ENCODE measurements at places on chromosomes 2 and 18.
A peak's percentile ranks its signal among the peaks of the same experiment; 100 is the strongest.

- no peak for DNase-seq
Observed at GRCh38 chr2:231152800-231153557, 28.1 kb upstream of the HTR2B start.

GRCh38 chr2:184993746-184994145 lies 395.4 kb downstream of the ZNF804A start:
- DNase-seq: no peak

GRCh38 chr2:11753886-11754699 lies 7.7 kb downstream of the LPIN1 start:
- DNase-seq: no peak

DNA sequence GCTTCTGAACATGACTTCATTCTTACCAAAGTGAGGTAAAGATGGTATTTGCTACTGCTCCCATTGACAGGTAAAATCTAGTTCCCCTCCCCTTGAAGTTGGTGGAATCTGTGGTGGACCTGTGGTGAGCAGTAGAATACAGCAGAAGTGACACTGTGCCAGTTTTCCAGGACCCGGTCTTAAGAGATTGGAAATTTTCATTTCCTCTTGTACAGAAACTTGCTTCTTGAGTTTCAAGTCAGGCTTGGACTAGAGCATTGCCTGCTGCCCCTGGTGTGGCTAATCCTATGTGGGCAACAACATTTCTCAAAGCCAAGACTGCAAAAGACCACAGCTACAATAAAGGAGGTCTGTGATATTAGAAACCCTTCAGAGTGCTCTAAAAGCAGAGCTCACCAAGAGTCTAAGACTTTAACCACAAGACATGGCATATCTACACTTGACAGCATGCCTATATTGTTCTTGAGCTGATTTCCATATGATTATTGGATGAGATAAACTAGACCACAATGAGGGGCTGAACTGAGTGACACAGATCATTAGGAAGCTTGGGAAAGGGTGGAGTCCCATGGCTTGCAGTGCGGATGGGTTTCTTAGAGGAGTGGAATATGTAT lies 458.1 kb downstream of the BCL11A start:
- DNase-seq: no peak

DNA sequence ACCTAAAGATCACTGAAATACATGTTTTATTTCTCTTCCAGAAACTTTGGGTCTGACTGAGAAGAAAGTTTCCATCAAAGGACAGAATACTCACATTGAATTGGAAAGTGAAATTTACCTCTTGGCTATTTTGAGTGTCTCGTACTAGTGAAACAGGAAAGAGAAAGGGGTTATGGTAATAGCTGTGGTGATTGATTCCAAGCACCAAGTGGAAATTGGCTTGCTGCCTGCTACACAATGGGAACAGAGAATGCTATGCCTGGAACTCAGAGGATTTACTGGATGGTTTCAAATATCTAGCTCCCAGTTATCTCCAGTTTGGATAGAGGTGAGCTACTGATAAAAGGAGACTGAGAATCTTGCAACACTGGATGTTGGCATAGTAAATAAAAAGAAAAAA lies 492.8 kb upstream of the FSIP2 start:
- no peak for DNase-seq

DNA sequence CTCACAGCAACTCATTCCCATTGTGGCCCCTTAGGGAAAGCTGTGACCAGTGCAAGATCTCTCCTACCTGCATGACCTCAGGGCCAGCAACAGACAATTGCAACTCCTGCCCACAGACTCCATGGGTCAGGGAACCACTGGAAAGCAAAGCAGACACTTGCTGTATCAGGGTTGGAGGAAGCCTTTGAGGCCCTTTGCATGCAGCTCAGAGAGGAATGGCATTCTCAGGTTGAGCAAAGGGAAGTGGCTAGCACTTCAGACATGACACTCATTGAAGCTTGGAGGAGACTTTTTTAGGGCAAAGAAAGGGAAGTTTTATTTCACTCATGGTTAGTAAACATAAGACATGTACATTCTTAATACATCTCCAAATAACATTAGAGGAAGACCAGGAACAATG lies 22.1 kb downstream of the IL1F10 start:
- DNase-seq: no peak

DNA sequence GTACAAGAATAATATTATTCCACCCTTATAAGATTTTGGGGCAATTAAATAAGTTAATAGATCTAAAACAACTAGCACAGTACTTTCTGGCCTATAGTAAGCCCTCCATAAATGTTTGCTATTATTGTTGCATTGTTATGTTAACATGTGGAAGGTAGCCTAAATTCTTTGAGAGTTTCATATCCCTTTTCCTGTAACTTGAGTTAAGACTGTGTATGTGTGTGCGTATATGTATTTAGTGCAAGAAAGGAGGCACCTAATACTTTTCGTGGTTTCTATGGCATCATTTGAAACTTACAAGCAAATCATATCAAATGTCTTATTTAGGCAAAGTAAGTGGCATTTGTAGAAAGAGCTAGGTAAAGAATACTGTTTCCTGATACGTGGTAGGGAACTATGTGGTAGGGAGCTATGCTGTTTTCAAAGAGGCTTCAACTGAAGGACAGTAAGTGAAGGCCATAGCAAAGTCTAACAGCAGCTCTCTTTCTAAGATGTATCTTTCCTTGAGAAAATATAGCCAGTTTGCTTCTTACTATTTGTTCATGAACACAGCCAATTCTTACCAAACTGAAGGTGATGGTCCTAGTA lies 36.8 kb upstream of the C2orf74 start:
- DNase-seq: no peak

GRCh38 chr2:72920318-72921087 lies 3.2 kb downstream of the EMX1 start:
- DNase-seq: no peak

DNA sequence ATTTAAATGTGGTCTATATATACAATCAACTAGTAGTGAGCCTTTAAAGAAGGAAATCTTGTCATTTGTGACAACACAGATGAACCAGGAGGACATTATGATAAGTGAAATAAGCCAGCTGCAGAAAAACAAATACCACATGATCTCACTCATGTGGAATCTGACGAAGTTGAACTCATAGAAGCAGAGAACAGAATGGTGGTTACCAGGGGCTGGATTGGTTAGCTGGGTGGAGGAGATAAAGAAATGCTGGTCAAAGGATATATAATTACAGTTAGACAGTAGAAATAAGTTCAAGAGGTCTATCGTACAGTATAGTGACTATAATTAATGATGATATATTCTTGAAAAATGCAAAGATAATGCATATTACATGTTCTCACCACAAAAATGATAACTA lies 267.9 kb downstream of the FBXO15 start:
- no peak for DNase-seq

DNA sequence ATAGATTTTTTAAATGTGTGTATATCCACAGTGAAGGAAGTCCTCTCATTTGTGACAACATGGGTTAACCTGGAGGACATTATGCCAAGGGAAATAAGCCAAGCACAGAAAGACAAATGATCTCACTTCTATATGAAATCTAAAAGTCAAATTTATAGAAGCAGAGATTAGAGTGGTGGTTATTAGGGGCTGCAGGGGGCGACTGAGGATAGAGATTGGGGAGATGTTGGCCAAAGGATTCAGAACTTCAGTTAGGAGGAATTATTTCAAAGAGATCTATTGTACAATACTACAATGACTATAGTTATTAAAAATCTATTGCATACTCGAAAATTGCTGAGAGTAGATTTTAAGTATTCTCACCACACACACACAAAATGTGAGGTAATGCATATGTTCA lies 252.4 kb upstream of the SLC39A10 start:
- no peak for DNase-seq

- no peak for DNase-seq
Observed at GRCh38 chr2:104790901-104791495, 62.9 kb upstream of the POU3F3 start.

DNA sequence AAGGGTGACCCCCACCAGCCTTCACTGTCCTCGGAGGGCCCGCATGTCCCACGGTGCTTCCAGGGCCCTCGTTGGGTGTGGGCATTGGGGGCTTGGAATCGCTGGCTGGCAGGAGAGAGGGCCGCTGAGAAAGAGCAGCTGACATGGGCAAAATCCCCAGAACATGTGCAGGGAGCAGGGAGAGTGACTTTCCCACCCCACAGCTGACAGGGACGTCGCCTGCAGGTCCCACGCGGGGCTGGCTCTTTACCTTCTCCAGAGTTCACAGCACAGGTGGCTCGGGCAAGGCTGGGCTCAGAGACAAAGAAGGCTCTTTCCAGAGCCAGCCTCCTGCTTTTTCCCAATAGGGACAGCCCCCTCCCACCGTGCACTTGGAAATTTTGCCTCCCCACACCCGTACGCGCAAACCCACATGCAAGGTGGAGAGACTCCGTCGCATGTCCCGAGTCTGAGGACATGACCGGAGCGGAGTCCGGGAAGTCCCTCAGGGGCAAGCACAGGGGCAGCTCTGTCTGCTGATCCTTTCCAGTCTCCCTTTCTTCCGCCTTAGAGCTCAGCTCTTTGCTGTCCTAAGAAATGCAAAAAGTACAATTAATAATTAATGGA lies 370.2 kb upstream of the MYT1L start:
- DNase-seq: no peak

- no peak for DNase-seq
Observed at GRCh38 chr2:177984749-177985148, 87.8 kb downstream of the PDE11A start.

GRCh38 chr18:44238454-44238853 lies 442.2 kb upstream of the SETBP1 start:
- no peak for DNase-seq

DNA sequence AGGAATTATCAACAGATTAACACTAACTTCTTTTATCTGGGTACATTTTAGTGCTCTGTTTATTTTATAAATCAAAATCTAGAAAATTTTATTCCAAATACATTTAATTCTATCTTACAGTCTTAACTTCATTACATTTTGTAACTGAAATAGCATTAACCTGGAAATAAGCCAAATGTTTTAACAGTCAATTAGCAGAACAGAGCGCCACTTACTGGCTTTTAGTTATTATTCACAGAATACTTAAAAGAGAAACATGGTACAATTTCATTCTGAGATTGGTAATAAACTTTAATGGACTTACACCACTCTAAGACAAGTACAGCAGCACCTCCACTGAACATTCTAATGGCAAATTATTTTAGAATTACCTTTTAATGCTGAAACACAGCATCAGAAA lies 38.6 kb downstream of the SS18 start:
- DNase-seq: no peak

GRCh38 chr2:112092286-112093041 lies 37.4 kb downstream of the TMEM87B start:
- DNase-seq: no peak

DNA sequence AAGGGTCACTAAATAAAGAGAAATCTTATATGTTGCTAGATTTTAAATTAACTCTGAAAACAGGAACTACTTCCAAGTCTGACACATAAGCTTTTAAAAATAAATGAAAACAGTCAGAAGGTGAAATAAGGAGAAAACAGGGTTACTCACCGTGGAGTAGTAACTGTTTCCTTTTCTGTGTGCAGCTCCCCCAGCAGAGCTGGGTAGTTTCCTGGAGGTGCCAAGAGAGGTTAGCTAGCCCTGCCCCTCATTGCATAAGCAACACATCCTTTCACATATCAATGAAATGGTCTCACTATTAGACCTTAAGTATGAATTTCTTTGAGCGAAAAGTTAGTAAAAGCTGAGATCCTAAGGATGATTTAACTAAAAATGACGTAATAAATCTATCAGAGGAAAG lies 54.0 kb upstream of the GPR75 start:
- no peak for DNase-seq

DNA sequence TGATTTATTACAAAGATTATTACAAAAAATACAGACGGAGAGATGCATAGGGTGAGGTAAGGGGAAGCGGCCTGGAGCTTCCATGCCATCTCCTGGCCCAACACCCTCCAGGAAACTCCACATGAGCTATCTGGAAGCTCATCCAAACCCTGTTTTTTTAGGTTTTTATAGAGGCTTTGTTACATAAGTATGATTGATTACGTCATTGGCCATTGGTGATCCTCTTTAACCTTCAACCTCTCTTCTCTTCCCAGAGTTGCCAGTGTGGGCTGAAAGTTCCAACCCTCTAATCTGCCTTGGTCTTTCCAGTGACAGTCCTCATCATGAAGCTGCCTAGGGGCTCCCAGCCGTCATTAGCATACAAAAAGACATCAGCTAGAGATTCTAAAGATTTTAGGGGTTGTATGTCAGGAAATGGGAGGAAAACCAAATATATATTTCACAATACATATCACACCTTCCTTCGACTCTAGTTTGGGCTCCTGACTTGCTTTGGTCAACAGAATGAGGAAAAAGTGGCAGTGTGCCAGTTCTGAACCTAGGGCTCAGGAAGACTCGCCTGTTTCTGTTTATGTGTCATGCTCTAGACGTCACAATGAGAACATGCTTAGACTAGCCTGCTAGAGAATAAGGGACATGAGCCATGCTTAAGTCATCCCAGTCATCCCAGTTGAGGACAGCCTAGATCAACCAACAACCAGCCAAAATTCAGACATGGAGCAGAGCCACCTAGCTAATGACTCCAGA lies 54.1 kb downstream of the ETAA1 start:
- DNase-seq: no peak

GRCh38 chr18:7608781-7609201 lies 41.7 kb downstream of the PTPRM start:
- no peak for DNase-seq

GRCh38 chr2:170973492-170974303 lies 44.6 kb downstream of the GORASP2 start:
- peak; percentile 63 for DNase-seq

GRCh38 chr2:11310212-11310611 lies 34.2 kb downstream of the ROCK2 start:
- DNase-seq: no peak

DNA sequence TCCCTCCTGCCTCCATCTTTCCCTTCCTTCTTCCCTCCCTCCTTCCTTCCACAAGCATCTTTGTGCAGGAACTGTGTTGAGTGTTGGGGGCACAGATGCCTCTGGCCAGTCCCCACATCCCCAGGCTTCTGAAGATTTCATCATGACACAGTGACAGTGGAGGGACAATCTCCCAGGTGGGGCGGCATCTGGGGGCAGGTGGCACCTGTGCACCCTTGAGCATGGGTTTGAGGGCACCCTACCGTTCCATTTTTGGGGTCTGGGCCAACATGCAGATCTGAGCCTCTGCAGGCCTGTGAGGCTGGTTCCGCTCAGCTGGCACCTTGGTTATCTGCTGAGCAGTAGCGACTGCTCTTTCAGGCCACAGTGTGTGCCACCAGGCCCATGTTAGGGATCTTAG lies 57.6 kb downstream of the LONRF2 start:
- no peak for DNase-seq

DNA sequence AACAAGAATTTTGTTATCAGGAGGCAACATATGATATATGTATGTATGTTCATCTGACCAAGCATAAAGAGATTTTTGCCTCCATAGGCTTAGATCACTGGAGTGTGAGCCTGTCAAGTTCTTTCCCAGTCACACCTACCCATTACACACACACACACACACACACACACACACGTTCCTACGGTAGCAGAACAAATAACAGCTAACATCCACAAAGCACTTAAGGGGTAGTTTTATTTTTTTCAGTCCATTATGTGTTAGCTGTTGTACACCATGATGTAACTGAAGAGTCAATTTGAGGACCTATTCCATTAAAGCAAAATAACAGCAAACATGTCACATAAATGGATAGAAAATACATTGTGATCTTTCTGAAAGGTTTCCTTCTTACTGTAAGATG lies 39.5 kb downstream of the UGP2 start:
- no peak for DNase-seq

Measured in posterior cingulate gyrus (tissue), 11 donors.